ENCODE measurements at places on chromosomes 2 and 18. TPM values are rescaled to one million over a fixed set of nuclear protein-coding genes. Genes with fewer than 3 reads are reported as not detected.

Gene RESP18
- total RNA-seq: not detected

Gene SGO2
- total RNA-seq: 20.2 TPM

Gene ALPG
- total RNA-seq: not detected

Gene CTNNA2
- not detected for total RNA-seq

Gene CRYGD
- not detected for total RNA-seq

Gene RIT2
- total RNA-seq: not detected

Gene LOXL3
- total RNA-seq: 1.6 TPM

Gene MRPL33
- 108 TPM for total RNA-seq

Gene FHOD3
- 7.5 TPM for total RNA-seq

Gene CAD
- total RNA-seq: 59.3 TPM

Gene MTERF4
- 18.5 TPM for total RNA-seq

Gene KLHL14
- total RNA-seq: not detected

Gene DSG4
- under 0.01 TPM for total RNA-seq

Gene DAPL1
- total RNA-seq: 6.3 TPM

Gene GPR45
- not detected for total RNA-seq

Gene CAPN14
- total RNA-seq: 0.30 TPM

Gene TCF23
- total RNA-seq: not detected

Gene DAW1
- 1.4 TPM for total RNA-seq

Gene SERPINB7
- total RNA-seq: 8.7 TPM

Gene SCTR
- total RNA-seq: not detected

Gene PLCL1
- not detected for total RNA-seq

Gene REG3A
- total RNA-seq: not detected

Gene ACVR1C
- total RNA-seq: 0.30 TPM

Gene AGXT
- not detected for total RNA-seq

Gene CCDC121
- 1.0 TPM for total RNA-seq

Gene GNLY
- total RNA-seq: not detected

Gene MC5R
- total RNA-seq: not detected

Gene CEP192
- 15.5 TPM for total RNA-seq

Gene ARHGEF4
- total RNA-seq: 34.5 TPM

Gene HK2
- 17.5 TPM for total RNA-seq

Gene CABYR
- 6.4 TPM for total RNA-seq

Gene CYS1
- 1.3 TPM for total RNA-seq

Gene SCN3A
- not detected for total RNA-seq

Measured in hair follicular keratinocyte (primary cell).